ENCODE measurements at places on chromosomes 6 and 20.

GRCh38 chr20:48906221-48906877 lies 15.2 kb upstream of the ARFGEF2 start:
- DNase-seq, result no peak

GRCh38 chr6:163776906-163777686 lies 362.6 kb downstream of the QKI start:
- no peak for DNase-seq

GRCh38 chr6:134021396-134022122 lies 30.9 kb downstream of the SLC2A12 start:
- no peak for DNase-seq

- peak; percentile 84 for DNase-seq
Measured at GRCh38 chr6:104682722-104683643, 176.7 kb downstream of the HACE1 start.

DNA sequence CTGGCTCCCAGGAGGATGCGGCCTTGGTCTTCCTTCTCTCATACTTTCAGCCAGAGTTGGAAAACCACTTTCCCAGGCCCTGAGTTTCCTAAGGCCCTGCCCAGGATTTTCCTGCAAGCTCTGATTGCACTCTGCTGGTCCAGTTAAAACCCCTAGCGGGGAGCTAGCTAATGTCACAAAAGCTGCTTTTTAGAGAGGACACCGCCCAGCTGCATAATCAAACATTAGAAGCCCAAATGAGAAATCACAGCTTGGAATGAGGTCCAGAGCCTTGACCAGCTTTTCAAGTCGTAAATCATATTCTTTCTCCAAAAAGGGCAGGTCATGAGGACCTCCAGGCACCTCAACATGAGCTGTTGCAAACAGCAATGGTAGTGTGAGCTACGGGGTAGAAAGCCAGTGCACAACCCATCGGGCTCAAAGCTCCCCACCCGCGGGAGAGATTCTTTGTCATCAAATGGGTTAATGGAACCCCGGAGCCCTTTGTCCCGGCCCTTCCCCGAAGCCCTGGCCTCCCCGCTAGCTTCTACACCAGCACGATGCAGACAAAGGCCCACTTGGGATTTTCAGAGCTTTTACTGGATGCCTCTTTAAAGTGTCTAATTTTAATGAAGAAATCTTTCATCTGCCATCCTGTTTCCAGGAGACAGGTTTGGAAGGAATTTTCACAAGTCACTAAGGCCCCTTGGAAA lies 134.0 kb downstream of the SCML4 start:
- DNase-seq, result no peak

GRCh38 chr6:107699254-107699653 lies 124.9 kb downstream of the SCML4 start:
- DNase-seq, result no peak

DNA sequence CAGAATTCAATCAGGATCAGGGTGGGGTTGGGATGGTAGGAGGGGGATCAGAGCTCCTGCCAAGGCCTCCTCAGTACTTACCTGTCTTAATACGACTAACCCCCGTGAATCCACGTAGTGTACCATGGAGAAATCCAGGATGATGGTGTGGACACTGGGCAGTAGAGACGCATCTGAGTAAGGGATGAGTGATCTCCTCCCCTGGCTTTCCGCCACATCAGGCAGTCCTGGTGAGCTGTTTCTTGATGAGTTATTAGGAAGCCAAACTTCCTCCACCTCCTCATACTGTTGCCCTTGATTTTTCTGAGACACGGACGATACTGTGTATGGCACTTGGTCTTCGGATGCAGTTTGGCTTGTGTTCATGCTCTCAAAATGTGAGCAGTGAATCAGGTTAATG lies 34.2 kb upstream of the SRPK1 start:
- DNase-seq, result no peak

DNA sequence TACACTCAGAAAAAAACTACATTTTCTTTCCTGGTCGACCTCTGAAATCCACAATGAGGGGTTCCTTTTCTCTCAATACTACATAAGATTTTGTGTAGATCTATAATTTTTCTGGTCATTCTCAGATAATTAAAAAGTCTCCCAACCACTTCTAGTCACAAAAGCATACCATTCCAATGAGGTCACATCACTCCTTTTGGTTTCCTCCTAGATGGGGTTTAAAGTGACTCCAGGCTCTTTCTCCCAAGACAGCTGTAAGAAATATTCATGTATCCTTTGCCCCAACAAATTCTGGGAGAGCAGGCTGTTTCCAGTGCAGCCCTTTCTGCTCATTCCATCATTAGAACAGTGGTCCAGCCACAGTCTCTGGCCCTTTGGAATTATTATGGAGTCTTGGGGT lies 43.1 kb upstream of the BEND6 start:
- DNase-seq, result peak; percentile 64

DNA sequence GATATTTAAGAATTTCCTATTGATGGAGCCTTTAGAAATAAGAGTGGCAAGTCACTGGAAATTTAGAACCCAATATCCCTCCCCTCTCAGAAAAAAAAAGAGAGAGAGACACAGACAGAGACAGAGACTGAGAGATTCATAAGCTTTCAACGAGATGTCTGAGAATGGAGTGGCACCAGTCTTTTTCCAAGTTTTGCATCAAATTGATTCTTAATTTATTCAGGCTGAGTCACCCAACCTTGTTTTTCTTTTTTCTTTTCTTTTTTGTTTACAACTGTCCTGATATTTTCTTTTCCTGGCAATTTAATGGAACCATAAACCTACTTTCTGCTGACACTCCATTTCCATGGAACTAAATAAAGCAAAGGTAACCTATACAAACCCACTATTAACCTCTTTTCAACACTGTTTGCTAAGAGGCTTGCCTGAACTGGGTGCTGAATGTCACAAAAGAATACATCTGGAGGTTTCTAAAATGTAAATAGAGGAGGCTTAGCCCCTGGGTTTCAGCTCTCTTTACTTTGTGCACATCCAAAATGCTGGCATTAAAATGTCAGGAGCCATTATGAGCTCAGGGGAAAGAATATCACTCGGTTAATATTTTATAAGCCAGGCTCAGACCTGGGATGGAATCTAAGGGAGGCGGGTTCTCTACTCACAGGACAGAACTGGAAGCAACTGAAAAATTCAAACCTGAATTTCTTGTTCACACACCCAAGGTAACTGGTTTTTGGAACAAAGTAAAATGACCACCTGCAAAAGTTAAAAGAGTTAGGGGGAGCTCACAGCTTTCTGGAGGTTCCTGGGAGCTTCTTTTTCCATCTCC lies 100.8 kb downstream of the BFSP1 start:
- DNase-seq, result peak; percentile 13

GRCh38 chr6:47301441-47301840 lies 8.3 kb downstream of the TNFRSF21 start:
- DNase-seq, result no peak

GRCh38 chr20:59190466-59190865 lies 26.8 kb downstream of the ZNF831 start:
- no peak for DNase-seq

DNA sequence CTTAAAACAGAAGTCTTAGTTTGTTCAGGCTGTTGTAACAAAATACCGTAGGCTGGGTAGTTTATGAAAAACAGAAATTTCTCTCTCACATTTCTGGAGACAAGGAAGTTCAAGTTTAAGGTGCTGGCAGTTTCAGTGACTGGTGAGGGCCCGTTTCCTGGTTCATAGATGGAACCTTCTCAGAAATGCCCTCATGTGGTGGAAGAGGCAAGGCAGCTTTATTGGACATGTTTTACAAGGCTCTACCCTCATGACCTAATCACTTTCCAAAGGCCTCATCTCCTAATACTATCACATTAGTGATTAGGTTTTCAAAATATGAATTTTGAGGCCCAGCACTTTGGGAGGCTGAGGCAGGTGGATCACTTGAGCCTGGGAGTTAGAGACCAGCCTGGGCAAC lies 2.4 kb downstream of the HEBP2 start:
- DNase-seq, result peak; percentile 36

GRCh38 chr20:50694379-50695134 lies 3.2 kb upstream of the RIPOR3 start:
- no peak for DNase-seq

DNA sequence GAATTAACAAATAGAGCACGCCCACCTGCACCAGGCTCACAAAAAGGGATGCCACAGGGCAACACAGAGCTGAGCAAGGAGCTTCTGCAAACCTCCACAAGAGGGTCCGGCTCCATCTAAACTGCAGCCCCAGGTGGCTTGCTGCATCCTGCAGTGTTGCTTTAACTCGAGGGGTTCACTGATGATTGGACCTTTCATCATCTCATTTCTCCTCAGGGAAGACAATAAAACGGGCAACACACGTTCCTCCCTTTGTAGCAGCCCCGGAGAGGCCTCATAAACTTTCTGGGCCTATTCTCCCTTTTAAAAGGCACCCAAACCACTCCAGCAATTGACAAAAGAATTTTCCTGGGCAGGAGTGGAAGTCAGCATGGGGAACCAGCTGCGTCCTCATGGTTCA lies 161.5 kb upstream of the CDH4 start:
- DNase-seq, result no peak
